Sciatic nerve (tissue), 2 donors: ENCODE measurements at places on chromosomes 12 and 14.

DNA sequence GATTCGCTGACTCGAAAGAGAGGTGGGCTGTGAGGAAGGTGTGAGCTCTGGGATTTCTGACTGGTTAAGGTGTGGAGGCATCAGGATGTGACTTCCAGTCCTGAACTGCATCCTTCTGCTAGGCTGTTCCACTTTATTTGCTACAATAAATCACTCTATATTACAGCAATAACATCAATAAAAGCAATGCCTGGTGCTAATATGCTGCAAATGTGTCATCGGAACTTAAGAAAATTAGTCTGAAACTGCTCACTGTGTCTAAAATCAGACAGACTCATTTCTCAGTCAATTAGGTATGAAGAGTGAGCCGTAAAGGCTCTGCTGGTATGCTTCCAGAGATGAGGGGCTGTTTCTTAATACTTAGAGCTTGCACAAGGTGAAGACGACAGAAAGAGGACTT lies 126.6 kb downstream of the HELB start:
- DNase-seq = no peak

DNA sequence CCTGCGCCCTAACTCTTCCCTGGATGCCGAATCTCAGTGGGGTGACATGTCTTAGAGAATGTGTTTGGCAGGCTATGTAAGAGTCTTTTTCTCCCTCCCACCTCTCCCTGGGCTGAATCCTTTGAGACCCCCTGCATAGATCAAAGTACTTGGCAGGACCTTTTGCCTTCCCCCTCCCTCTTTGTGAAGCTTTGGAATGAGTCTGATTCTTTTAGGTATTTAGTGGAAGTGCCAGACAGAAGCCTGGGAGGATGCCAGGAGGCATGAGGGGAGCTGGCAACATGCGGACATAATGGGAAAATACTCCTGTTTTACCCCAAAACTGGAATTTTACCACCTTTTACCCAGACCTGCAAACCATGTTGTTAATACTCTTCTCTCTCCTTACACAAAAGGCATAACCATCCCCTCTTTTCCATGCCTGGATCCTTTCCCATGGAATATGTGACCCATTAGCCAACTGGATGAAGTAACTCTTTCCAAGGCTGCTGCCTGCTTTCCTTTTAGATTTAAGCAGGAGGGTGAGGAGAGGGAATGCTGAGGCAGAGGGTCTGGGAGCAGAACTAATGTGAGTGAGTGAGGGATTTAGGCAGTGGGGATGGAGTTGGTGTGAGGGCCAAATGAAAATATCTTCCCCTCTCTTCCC lies 41.7 kb downstream of the TTLL5 start:
- DNase-seq = no peak

GRCh38 chr14:73718418-73719251 lies 4.5 kb upstream of the PNMA1 start:
- no peak for DNase-seq

- DNase-seq = no peak
These were observed 87.4 kb downstream of the PIWIL1 start for GRCh38 chr12:130424858-130425697.

DNA sequence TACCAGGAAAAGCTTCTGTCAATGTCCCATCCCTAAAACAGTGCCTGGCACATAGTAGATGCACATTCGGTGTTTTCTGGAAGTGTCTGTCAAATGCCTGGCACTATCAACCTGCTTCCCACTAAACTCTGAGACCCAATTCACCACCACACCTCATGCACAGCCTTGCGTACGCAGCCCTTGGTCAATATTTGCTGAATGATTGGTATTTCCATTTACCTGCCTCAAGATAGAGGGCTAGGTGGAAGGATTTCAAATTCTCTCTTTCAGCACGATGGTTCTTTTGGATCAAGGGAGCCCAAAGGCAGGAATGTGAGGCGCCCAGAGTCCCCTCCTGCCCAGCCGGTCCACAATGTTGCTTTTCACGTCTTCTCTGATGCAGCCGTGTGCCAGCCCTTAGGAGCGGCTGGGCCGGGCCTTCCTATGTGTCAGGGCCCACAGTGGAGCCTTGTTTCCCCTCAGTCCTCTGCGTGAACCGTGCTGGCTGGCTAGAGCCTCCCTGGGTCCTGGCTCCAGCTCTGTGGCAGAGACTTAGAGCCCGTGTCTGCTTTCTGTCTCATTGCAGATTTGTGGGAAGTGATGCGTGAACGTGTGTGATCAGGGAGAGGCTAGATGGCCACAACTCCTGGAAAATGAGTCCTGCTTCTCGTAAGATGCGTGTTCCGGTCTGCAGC lies 99.9 kb upstream of the RFLNA start:
- no peak for DNase-seq

- DNase-seq = no peak
These were observed 820 bp upstream of the SMAGP start for GRCh38 chr12:51270951-51271518.

DNA sequence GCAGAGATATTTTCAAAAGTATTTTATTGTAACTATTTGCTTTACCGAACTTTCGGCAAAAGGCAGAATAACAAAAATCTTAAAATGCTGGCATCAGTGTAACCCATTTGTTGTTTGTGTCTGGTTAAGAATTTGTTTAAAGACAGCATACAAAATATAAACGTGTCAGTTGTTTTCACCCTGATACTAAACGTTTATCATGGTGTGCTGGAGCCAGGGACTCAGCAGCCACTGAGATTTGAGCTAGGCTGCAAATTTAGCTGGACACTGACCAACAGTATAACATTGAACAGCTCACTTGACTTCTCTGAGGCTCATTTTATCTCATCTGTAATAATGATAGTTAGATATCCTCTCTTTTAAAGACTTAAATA lies 183.7 kb downstream of the TMTC3 start:
- DNase-seq = no peak

GRCh38 chr12:94374124-94374523 lies 85.5 kb downstream of the CEP83 start:
- no peak for DNase-seq

GRCh38 chr14:20428010-20428365 lies 8.0 kb downstream of the KLHL33 start:
- no peak for DNase-seq

- no peak for DNase-seq
These were observed 178.9 kb upstream of the BCL2L14 start for GRCh38 chr12:11891754-11892386.

GRCh38 chr14:72892103-72892878 lies 1.6 kb downstream of the DPF3 start:
- peak; percentile 60 for DNase-seq
